Stimulated activated CD4-positive, alpha-beta T cell treated with anti-CD3 and anti-CD28 coated beads, TNF-alpha, amount 100 ng/mL, for 4 hours (primary cell): ENCODE measurements at places on chromosomes 6 and 20.

- no peak for DNase-seq
Measured at GRCh38 chr6:122180132-122180531, 219.3 kb upstream of the HSF2 start.

- DNase-seq: no peak
Measured at GRCh38 chr20:44616604-44616964, 34.2 kb downstream of the PKIG start.

DNA sequence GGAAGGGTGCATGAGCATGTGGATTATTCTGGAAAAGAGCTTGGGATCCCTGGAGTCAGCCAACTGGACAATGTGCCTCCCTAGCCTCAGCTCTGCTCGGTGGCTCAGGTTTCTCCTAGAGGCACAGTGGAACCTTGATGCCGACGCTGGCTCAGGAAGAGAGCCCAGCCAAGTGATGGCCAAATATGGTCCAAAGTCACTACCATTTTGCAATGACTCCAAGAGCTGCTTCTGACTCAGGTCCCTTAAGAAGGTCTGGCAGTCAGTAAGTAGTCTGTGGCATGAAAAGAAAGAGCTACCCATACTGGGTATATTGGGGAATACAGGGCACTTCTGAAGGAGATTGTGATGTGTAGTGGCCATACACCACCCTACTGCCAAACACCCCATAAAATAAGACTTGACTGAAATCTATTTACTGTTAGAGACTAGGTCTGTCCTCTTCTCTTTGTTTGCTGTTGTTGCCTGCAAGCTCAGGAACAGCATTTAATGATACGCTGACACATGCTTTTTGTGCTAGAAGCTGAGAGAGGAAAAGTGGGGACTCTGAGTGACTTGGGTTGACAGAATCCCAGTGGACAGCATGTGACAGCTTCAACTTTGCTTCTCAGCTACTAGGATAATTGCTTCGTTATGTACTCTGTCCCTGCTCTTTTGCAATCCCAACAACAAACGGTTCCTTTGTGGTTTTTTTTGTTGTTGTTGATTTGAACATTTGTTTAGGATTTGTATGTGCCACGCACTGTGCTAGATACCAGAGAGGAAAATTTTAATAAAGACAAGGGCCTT lies 30.3 kb upstream of the OGFRL1 start:
- DNase-seq: no peak

DNA sequence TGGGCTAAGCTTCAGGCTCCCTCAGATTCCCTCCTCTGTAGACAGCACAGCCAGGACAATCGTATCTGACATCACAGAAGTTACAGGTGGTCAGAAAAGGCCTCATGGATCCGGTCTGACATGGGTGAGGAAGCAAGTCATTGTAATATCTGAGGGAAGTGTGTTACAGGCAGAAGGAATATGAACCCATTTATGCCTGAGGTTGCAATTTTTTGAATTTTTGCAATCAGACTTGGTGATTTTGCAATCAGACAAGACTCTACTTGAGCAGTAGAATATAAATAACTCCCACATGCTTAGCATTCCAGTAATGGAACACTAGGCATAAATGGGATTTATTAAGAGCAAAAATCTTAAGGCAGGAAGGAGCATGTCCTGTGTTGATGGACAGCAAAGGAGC lies 52.1 kb downstream of the CBLN4 start:
- no peak for DNase-seq

- no peak for DNase-seq
Measured at GRCh38 chr6:135496800-135497411, 634 bp downstream of the AHI1 start.

- DNase-seq: no peak
Measured at GRCh38 chr6:109308018-109308492, 74.2 kb downstream of the CD164 start.

GRCh38 chr6:159829526-159829925 lies 29.4 kb downstream of the PNLDC1 start:
- DNase-seq: no peak

DNA sequence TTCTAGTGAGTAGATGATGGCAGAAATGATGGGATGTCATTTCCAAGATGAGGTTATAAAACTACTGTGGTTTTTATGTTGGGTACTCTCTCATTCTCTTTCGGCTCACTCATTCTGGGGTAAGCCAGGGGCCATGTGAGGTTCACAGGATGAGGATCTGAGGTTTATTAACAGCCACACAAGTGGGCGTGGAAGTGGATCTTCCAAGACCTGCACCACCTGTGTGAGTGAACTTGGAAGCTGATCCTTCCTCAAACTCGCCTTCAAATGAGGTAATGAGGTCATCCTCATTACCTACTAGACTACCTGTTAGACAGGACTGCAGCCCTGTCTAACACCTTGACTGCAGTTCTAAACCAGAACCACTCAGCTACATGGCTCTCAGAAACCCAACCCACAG lies 45.1 kb upstream of the TAGAP start:
- no peak for DNase-seq

GRCh38 chr6:16540804-16541752 lies 220.2 kb downstream of the ATXN1 start:
- no peak for DNase-seq

DNA sequence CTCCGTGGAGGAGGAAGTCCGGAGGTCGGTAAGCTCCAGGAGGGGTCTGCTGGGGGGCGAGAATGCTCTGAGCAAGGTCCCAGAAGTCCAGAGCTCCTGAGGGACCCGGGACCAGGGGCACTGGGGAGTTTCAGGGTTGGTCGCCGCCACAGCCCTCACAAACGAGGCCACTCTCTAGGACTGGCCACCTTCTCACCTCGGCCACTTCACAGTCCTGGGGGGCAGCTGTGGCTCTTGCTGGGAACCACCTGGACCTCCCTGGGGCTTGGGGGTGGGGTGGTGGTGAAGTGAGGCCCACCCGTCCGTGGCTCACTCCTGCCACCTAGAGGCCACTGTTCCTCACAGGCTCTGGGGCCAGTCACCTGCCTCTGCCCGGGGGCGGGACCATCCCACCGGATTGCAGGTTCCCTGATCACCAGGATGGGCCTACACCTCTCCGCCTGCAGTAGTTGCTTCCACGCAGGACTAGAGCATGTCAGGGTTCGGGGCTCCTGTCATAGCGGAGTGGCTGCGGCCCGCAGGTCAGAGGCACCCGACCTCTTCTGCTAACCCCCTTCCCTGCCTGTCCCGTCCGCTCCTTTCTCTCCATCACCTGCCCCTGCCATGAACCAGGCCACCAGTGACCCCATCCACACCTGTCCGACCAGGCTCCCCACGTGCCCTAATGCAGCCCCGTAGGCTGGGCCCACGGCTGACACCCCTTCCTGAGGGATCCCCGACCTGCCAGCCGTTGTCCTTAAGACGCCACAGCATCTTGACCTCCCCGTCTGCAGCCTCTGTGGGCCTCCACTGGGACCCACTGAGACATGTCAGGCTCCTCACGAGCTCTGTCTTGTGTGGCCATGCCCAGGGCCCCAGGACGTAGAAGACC lies 5.1 kb upstream of the TCEA2 start:
- peak; percentile 66 for DNase-seq

DNA sequence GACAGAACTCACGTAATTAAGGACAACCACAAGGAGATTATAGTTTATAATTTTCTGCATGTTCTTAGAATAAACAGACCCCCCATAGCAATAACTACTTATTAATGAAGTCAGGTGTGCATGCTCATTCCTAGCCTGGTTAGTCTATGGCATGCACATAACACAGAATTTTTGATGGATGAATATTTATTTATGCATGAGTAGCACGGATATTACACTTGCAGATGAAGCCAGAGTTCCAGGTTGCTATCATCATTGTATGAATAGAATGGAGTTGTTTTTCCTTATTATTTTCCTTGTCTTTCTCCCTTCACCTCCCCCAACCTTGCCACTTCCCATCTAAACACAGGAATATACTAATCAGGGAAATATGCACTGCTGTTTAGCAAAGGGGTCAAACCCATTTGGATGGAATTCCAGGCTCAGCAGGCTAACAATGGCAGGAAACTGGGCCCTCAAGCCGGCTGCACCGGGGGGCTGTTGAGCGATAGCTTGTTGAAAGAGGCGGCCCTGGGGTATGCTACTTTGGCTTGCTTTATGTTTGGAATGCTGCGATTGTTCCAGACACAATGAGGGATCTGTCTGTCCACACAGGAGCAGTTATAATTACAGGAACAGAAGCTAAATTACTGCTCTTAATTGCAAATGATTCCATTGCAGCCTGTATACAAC lies 112.6 kb downstream of the TMEM170B start:
- no peak for DNase-seq

GRCh38 chr6:11202513-11203305 lies 29.8 kb downstream of the NEDD9 start:
- no peak for DNase-seq

- DNase-seq: no peak
Measured at GRCh38 chr20:11111191-11111590, 437.4 kb upstream of the JAG1 start.

DNA sequence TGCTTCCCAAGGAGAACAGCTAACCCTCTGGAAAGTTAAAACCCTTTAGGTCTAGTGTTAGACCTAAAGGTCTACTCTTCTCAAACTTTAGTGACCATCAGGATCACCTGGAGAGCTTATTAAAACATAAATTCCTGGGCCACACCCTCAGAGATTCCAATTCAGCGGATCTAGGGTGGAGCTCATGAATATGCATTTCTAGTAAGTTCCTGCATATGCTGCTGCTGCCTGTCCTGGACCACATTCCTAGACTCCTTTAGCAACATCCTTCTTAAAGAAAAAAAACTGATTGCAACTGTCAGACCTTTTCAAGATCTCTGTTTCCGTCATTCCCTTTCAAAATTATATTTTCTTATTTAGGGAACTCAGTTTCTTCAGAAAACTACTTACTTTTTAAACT lies 31.2 kb downstream of the SNAP25 start:
- DNase-seq: no peak

- no peak for DNase-seq
Measured at GRCh38 chr6:31945507-31946369, at the start of gene CFB. TSS of gene CFB (plus strand) at chr6:31946095. CDS start at chr6:31946222, 127 bp downstream.

DNA sequence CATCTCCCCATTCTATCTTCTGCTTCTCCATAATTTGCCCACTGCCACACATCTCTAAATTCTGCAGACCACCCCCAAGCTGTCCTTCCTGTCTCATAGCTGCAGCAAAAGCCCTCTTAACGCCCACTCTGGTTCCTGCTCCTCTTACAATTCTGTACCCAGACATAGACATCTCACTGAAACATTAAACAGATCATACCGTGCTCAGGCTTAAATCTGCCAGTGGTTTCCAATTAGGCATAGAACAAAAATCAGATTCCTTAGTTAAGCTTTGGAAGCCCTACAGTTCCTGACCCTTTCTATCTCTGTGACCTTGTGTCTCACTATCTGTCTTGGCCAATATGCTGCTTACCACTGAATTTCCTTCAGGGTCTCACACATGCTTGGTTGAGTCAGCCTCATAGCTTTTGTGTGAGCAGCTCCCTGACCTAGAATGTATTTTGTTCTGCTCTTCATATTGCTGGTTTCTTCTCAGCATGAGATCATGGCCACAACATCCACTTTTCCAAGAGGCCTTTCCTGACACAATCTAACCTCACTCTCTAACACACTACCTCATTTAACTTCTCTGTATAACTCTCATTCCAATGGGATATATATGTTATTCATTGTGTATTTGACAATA lies 749.7 kb downstream of the MAFB start:
- DNase-seq: no peak
